ENCODE measurements at places on chromosomes 1 and 21.

DNA sequence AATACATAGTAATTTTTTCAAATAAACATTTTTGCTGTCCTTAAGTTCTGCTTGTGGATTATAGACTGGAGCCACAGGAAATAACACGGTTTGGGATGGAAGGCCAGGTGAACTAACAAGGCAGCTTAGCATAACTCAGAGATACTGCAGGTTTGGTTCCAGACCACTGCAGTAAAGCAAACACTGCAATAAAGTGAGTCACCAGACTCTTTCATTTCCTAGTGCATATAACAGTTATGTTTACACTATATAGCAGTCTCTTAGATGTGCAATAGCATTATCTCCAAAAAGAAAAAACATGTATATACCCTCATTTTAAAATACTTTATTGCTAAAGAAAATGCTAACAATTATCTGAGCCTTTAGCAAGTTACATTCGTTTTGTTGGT, 22.0 kb downstream of the LRRC42 start:
- DNase-seq: no peak

DNA sequence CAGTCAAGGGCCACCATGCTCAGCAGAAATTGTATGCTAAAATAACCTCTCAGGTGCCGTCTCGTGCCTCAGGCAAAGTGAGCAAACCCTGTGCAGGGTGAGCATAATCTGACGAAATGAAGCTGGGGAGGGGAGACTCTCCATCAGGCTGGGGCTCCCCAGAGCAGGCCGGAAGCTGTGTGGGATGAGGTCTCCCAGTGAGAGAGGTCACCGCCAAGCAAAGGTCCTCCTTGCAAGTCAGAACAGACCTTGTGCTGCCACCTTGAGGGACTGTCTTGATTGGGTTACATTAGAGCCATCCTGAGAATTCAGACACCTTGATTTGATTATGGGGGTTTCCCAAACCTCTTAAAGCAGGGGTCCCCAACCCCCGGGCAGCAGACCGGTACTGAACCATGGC, 64.2 kb downstream of the ZNF684 start:
- no peak for DNase-seq

DNA sequence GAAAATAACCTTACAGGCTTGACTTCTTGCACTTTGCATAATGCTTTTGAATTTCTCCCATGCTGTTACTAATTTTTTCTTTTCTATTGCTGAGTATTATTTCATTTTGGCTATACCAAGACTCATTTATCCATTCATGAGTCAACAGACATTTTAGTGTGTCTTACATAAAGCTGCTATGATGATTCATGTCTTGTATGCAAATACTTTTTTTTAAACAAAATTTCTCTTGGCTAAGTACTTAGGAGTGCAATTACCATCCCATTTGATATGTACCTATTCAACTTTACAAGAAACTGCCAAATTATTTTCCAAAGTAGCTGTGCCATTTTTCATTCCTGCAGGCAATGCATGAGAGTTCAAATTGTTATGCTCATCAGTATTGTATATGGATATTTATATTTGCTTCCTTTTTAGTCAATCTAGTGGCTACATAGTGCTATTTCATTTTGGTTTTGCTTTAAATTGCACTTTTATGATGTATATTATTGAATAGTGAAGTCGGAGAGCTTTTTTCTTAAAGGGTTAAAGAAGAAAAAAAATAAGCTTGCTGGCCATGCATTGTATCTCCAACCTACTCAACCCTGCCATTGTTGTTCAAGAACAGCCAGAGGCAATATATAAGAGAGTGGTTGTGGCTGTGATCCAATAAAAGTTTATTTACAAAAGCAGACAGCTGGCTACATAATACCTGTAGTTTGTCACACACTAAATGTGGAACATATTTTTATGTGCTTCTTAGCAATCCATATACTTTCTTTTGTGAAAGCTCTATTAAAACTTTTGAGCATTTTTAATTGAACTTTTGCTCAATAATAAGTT, 862.8 kb downstream of the KCNT2 start:
- no peak for DNase-seq

DNA sequence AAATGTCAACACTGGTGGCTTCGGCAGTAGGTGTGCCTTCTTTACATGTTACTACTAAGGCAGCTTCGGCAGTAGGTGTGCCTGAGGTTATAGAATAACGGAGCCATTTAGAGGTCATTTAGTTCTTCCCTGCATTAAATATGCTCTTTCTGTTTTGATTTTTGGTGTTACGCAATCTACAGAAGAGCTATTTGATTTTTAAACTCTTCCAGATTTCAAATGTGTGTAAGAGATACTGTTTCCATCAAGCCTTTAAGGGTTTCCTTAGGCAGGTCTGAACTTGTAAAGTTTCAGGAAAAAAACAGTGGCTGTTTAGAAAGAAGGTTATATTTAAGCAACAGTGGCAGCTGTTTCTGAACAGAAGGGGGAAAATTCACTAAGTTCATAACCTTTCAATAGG, 54.8 kb downstream of the PIK3R3 start:
- no peak for DNase-seq

- DNase-seq: no peak
Observed at GRCh38 chr1:83511146-83511726, 487.7 kb downstream of the TTLL7 start.

DNA sequence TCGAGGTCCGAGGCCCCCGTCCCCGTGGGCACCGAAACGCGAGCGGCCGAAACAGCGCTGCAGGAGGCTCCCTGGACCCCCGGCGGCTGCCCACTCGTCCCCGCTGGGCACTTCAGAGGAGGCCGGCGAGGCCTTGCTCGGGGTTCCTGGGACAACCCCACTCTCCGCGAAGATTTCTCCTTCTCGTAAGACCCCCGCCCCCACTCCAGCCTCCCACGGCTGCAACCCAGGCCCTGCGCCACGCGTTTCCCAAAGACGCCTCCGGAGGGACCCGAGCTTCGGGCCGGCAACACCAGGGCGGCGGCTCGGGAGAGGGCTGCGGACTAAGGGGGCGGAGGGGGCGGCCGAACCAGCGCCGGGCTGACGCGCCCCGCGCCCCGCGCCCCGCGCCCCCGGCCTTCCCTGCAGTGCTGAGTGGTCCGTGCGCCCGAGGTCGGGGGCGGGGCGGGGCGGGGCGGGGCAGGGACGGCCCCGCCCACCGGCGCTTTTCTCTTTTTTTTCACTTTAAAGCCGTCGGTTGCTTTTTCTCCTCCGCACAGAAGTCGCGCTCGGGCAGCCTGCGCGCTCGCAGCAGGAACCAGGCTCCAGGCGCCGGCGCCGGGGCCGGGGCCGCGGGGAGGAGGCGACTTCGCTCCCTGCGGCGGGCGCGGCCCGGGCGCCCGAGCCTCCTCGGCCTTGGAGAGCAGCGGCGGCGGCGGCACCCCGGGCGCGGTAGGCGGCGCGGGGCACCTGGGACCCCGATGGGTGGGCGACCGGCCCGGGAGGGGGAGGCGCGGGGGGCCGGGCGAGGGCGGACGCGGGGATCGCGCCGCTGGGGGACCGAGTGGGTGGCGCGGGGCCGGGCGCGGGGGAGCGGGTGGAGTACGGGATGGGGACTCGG, at the start of gene SPSB1:
Gene SPSB1 (plus strand): TSS at position 534 of the 880 bp plus-strand sequence. CDS start 62,998 bp downstream, outside the sequence.
- peak; percentile 69 for DNase-seq

- DNase-seq: no peak
Observed at GRCh38 chr1:226306425-226306824, 2.5 kb downstream of the LIN9 start.

- no peak for DNase-seq
Observed at GRCh38 chr1:155858800-155859233, 550 bp upstream of the SYT11 start.

- no peak for DNase-seq
Observed at GRCh38 chr1:198258491-198258890, 101.7 kb downstream of the NEK7 start.

Data from Jurkat, Clone E6-1 (cell line).